Thoracic aorta (tissue), 2 donors: ENCODE measurements at places on chromosomes 2 and 18. TPM values are rescaled to one million over a fixed set of nuclear protein-coding genes. Genes with fewer than 3 reads are reported as not detected.

AKAIN1 gene
- not detected for total RNA-seq

LDAH gene
- 19.8 TPM for total RNA-seq

DNA sequence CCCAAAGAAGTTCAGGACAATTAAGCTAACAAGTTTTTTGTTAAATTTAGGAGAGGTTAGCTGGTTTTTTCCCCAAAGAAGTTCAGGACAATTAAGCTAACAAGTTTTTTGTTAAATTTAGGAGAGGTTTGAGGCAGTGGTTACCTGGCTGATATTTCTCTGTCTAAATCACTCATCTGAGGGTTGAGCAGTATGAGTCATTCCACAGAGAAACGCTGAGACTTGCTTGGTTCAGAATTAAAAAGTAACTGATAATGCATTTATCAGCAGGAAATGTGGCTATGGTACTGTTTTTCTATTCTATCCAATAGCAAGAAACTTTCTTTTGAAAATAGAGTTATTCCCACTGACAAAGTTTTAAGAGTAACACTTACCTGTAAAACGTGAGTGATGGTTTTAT, 22.8 kb upstream of the KIDINS220 start:
- DNase-seq: no peak
- H3K27me3 ChIP-seq: no peaks in the 10 kb centered on the region
- no peaks in the 10 kb centered on the region for H3K36me3 ChIP-seq
- H3K27ac ChIP-seq: no peak overlapping the region
- no peaks in the 10 kb centered on the region for H3K4me1 ChIP-seq

DNA sequence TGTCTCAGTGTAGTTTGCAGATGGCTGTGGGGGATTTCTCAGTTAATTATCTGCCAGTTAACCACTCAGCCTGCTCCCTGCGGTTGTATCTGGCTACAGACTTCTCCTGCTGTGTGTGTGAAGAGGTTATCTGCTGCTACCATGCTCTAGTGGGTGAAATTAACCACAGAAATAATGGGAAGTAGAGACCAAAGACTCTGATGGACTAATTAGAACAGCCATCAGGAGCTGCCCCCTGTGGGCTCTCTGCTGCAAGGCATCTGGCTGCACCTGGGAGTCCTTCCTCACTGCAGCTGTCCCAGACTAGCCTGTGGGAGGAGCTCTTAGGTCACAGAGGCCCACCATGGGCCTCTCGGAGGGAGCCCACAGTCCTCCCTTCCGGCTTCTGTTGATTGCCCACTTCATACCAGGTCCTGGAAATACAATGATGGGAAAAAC, 66.6 kb downstream of the CTIF start:
- no peak overlapping the region for H3K27ac ChIP-seq
- DNase-seq: no peak
- peaks cover 39% of the 10 kb centered on the region for H3K4me1 ChIP-seq
- no peaks in the 10 kb centered on the region for H3K27me3 ChIP-seq
- no peak overlapping the region for H3K4me3 ChIP-seq
- no peaks in the 10 kb centered on the region for H3K36me3 ChIP-seq

GRCh38 chr2:119756837-119757236, 2.9 kb upstream of the PTPN4 start:
- peak; percentile 18 for DNase-seq
- no peaks in the 10 kb centered on the region for H3K27me3 ChIP-seq
- peaks cover 9% of the 10 kb centered on the region for H3K4me1 ChIP-seq
- no peaks in the 10 kb centered on the region for H3K36me3 ChIP-seq

- no peak overlapping the region for H3K4me3 ChIP-seq
- no peak overlapping the region for H3K27ac ChIP-seq
- H3K27me3 ChIP-seq: no peaks in the 10 kb centered on the region
- no peaks in the 10 kb centered on the region for H3K36me3 ChIP-seq
- peaks cover 5% of the 10 kb centered on the region for H3K4me1 ChIP-seq
- DNase-seq: no peak
Measured at GRCh38 chr18:79251021-79251420, 144.7 kb upstream of the NFATC1 start.

GRCh38 chr18:12376034-12376753, 833 bp downstream of the AFG3L2 start:
- no peak for DNase-seq
- H3K27ac ChIP-seq: peak overlapping the region; percentile 99
- peaks cover 25% of the 10 kb centered on the region for H3K4me1 ChIP-seq

DNA sequence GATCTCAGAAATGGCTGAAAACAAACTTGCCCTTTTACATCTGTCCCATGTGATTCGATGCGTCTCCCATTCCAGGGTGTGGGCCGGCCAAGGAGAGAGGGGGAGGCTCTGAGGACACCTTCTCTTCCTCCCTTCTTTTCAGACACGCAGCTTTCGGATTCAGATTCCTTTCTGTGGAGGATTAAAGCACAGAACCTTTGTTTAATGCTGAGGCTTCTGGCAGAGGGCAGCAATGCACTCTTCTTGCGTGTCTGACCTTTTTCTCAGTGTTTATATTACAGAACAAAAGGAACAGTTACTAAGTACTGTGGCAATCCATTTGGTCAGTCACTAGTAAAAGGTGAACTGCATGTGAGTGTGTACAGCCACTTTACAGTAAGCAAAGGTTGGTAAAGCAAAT, 268.9 kb upstream of the CCDC68 start:
- H3K4me1 ChIP-seq: no peaks in the 10 kb centered on the region
- no peak for DNase-seq
- H3K27ac ChIP-seq: no peak overlapping the region
- no peaks in the 10 kb centered on the region for H3K27me3 ChIP-seq
- H3K4me3 ChIP-seq: no peak overlapping the region
- peaks cover 15% of the 10 kb centered on the region for H3K36me3 ChIP-seq

- H3K4me3 ChIP-seq: no peak overlapping the region
- DNase-seq: no peak
- peaks cover 20% of the 10 kb centered on the region for H3K36me3 ChIP-seq
- peaks cover 19% of the 10 kb centered on the region for H3K4me1 ChIP-seq
Measured at GRCh38 chr2:33312355-33312754, 164.1 kb upstream of the RASGRP3 start.
